Activated CD4-positive, alpha-beta T cell treated with anti-CD3 and anti-CD28 coated beads for 1 hour (primary cell): ENCODE measurements at places on chromosomes 13 and 19.

- peak; percentile 40 for DNase-seq
Measured at GRCh38 chr19:23283925-23284324, 33.7 kb upstream of the ZNF724 start.

- DNase-seq, result peak; percentile 76
Measured at GRCh38 chr19:6739390-6739882, at the start of gene TRIP10. Gene TRIP10, plus strand, starts transcription at chr19:6739680. Its CDS starts 82 bp downstream, at chr19:6739762.

GRCh38 chr13:103315711-103316110, 249.5 kb upstream of the SLC10A2 start:
- no peak for DNase-seq

- no peak for DNase-seq
Measured at GRCh38 chr19:45250216-45250831, 747 bp upstream of the MARK4 start.

- DNase-seq, result no peak
Measured at GRCh38 chr13:112851107-112852038, 117.6 kb upstream of the MCF2L start.

- no peak for DNase-seq
Measured at GRCh38 chr13:106401081-106401480, 134.4 kb downstream of the EFNB2 start.

GRCh38 chr13:28505543-28506135, 10.7 kb upstream of the FLT1 start:
- DNase-seq, result no peak
